Central memory CD8-positive, alpha-beta T cell (primary cell): ENCODE measurements at places on chromosomes 7 and 10.

DNA sequence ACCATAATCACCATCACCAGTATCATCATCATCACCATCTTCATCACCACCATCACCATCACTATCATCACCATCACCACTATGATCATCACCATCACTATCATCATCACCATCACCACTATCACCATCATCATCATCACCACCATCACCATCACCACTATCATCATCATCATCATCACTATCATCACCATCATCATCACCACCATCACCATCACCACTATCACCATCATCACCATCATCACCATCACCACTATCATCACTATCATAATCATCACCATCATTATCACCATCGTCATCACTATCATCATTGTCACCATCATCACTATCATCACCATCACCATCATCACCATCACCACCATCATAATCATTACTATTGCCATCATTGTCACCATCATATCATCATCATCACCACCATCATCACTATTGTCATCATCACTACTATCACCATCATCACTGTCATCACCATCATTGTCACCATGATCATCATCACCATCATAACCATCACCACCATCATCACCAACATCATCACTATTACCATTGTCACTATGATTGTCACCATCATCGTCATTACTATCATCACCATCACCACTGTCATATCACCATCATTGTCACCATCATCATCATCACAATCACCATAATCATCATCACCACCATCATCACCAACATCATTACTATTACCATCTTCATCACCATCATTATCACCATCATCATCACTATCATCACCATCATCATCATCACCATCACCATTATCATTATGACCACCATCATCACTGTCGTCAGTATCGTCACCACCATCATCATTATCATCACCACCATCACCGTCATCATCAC, 154.7 kb downstream of the ACTR3B start:
- no peak for DNase-seq

- no peak for DNase-seq
Measured at GRCh38 chr7:149868623-149869290, 5.0 kb upstream of the ATP6V0E2 start.

GRCh38 chr10:97222326-97222961, 36.7 kb upstream of the SLIT1 start:
- DNase-seq, result no peak

- DNase-seq, result no peak
Measured at GRCh38 chr10:115968236-115968635, 304.8 kb downstream of the GFRA1 start.

GRCh38 chr10:106557053-106557452, 607.5 kb downstream of the SORCS1 start:
- DNase-seq, result no peak

GRCh38 chr10:23581906-23582450, 143.1 kb downstream of the OTUD1 start:
- no peak for DNase-seq

DNA sequence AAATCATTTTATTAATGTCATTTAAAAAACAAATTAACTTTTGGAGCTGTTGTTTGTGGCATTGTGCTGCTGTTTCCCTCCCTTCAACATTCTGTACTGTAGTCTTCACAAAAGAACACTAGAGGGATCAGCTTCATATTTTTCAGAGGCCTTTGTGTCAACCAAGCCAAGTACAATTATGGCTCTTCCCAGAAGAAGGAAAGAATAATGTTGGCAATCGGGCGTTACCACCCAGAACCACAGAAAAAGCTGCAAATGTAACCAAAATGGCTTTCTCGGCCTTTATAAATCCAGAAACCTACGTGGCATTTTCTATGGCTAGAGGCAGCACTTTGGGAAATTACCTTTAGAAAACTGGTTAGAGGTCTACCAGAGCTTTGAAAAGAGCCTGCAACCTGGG, 98.8 kb upstream of the COL1A2 start:
- no peak for DNase-seq

GRCh38 chr10:70674560-70675495, 2.5 kb downstream of the ADAMTS14 start:
- DNase-seq, result no peak

GRCh38 chr7:101542527-101543241, 86.4 kb downstream of the MYL10 start:
- peak; percentile 75 for DNase-seq

DNA sequence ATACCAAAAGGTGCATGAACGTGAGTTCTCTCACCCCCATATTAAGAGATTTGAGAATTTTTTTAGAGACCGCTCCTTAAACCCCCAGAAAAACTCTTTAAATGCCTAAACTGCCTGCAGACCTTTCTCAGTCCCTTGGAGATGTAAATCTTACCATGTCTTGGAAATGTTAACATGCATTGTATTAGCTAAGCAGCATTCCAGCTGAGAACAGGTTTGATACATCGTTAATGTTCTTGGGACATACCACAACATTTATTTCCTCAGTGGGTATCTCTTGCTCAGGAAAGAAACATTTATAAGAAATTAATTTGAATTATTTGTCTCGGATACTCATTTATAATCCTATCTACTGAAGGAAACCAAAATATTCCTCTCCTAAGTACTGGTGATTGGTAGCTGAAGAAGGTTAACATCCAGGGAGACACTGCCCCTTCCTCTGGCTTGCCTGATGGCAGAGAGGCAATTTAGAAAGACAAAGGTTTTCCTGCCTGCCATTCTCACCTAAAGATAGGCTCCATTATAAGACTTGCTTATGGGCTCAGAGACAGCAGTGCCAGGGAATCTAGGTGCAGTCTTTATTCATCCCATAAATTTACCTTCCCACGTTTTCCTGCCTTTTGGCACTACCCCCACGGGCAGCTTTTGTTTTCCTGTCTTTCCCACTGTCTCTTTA, 141.2 kb downstream of the COBL start:
- DNase-seq, result no peak

- no peak for DNase-seq
Measured at GRCh38 chr10:130049987-130050386, 60.6 kb downstream of the C10orf143 start.

GRCh38 chr7:143205560-143206293, 16.1 kb upstream of the TAS2R40 start:
- DNase-seq, result no peak

DNA sequence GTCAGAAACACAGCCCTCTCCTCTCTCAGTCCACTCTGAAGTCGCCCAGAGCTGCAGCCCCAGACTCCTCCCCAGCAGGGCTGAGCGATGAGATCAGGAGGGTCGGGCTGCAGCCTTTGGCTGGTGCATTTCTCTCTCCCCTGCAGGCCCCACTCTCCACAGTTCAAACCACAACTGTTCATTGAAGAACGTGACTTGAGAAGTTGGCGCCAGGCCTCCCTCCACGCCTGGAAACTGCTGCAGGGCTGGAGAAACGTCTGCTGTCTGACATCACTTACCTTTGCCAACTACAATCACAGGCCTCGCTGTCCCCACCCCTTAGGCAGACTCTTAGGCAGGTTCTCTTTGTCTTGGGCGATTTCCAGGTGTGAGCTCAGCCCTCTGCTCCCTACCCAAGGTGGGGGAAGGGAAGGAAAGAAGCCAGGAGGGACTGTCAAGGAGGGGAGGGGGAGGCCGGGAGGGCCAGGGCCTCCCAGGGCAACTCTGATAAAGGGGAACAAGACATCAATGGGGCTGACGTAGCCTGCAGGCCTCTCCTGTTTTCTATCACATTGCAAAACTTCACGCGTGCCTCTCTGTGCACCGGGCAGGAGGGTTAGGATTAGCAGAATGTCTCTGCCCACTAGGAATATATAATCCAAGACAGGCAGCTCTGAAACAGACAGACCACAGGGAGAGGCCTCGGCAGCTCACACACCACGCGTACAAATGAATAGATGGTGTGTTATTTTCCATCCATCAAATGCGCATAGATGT, 32.7 kb downstream of the CALML5 start:
- no peak for DNase-seq

DNA sequence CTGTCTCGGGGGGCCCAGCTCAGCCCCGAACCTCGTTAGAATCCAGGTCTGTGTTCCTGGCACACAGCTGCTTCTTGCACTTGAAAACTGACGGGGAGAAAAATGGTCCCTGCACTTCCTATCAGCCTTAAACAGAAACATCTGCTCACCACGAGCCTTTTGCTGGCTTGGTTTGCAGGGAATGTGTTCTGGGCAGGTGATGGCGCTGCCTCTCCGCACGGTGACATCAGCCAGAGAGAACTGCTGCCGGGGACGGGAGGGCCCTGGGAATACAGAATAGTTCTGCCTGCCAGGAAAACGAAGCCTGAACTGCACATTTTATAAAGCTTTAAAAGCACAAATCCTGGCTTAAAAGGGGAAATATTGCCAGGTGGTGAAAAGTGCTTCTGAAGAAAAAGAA, 622.5 kb downstream of the TYW1 start:
- no peak for DNase-seq

DNA sequence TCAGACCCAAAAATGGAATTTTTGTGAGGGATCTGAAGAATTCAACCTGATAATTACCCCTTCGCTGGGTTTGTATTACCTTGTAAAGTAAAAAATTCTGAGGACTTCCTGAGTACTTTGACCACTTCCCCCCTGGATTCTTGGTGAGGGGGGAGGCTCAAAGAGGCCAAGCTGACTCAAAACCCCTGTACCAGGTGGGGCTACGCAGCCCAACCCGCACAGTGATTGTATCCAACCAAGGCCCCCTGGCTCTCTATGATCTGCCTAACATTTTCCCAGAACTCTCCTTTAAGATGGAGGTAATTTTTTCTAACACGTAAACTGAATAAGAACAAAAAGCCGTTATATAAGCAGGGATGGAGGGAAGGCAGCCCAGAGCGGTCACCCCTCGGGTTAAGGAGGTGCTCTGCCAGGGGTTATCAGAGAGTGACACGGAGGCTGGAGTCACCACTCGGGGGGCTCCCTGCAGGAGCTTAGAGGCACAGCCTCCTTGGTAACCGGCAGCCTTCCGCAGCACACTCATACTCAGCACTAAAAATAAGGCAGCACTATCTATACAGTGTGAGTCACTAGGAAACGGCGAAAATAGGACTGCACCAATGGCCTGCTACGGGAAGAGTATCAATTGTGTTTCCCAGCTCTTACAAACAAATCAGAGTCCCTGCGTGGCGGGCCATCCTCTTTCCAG, 255.4 kb downstream of the ELMO1 start:
- DNase-seq, result no peak

- DNase-seq, result no peak
Measured at GRCh38 chr10:8985651-8986050, 931.2 kb downstream of the GATA3 start.

- DNase-seq, result no peak
Measured at GRCh38 chr10:72353965-72354355, 759 bp downstream of the DNAJB12 start.

- DNase-seq, result no peak
Measured at GRCh38 chr10:61410353-61411070, 42.7 kb downstream of the TMEM26 start.

GRCh38 chr10:83680470-83680891, 458.8 kb upstream of the GHITM start:
- no peak for DNase-seq

- no peak for DNase-seq
Measured at GRCh38 chr7:36155811-36156361, 2.8 kb downstream of the EEPD1 start.

DNA sequence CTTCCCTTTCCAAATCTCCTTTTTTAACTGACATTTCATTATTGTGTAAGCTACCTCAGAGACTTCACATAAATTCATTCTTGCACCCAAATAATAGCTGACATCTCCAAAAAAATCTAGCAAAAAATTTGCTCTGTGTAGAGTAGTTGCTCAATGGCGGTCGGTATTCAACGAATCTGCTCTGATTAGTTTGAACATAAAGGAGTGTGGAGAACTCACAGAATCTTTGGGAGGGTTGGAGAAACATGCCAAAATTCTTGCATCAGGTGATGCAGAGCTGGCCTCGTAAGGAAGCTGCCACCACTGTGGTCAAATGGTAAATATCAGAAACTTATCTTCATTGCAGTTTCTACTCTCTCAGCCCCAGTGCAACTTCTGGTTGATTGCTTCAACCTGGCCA, 201.2 kb upstream of the MDFIC start:
- DNase-seq, result no peak

DNA sequence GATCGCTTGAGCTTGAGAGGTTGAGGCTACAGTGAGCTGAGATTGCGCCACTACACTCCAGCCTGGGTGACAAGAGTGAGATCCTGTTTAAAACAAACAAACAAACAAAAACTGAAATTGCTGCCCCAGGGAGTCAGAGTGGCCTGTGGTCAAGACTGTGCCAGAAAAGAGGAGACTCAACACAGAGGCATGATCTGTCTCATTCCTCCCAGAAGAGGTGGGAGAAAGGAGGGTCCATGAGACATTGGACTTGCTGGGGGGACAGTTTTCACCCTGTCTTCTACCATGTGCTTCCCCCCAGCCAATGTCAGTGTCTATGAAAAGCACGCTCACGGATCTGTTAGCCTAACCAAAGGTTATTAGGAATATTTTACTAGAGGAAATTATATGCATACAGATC, 3.2 kb downstream of the ZNF853 start:
- DNase-seq, result no peak

GRCh38 chr10:71517298-71518169, 120.8 kb downstream of the CDH23 start:
- no peak for DNase-seq

GRCh38 chr10:113415246-113415645, 137.6 kb upstream of the HABP2 start:
- no peak for DNase-seq

DNA sequence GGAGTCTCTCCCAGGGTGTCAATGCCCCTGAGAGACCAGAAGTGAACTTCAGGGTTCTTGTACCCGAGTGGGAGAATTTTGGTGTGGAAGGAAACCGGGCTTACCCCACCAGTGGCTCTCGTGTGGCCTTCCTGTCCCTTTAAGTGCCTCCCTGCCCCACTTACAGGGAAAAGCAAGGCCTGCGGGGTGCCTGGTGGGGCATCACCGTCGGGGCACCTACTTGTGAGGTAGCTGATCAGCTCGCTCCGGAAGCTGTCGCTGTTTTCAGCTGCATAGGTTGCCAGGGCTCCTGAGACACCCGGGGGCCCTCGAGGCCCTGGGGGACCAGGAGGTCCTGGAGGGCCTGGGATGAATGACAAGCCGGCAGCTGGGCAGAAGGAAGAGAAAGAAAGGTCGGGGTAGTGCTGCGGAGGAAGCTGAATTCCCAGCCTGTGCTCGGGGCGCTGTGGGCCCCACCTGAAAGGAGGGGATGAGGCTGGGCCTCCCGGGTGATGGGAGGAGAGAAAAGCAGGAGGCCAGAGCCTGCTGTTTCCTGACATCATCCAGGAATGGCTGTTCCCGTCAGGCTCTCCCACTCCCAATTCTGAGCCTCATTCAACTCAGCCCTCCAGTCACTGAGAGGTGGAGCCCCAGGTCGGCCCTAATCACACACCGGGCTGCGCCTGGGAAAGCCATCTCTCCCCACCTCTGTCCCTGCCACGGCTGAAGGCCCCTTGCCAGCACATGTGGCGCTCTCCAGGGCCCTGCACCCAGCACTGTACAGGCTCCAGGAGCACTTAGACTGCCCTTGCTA, 51.1 kb downstream of the COL17A1 start:
- DNase-seq, result no peak

DNA sequence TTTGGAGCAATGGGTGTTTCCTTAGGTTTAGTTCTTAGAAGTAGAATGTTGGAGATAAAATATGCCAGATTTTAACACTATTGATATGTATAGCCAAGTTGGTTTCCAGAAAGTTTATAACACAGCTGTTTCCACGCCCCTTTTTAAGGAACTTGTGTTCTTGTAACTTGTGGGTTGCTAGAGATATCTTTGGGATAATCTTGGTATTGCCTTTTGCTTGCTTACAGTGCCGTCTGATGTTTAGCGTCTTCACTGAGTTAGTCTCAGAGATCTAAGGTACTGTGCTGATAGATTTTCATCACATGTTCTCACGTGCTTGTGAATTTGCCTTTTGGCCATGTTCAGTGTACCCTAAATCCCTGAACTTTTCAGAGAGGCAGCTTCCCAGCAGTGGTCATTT, 12.4 kb downstream of the TMEM248 start:
- no peak for DNase-seq
